Activated naive CD4-positive, alpha-beta T cell treated with anti-CD3 and anti-CD28 coated beads, Interleukin-2, amount 50 U/mL, for 16 hours (primary cell): ENCODE measurements at places on chromosomes 13 and 19.

DNA sequence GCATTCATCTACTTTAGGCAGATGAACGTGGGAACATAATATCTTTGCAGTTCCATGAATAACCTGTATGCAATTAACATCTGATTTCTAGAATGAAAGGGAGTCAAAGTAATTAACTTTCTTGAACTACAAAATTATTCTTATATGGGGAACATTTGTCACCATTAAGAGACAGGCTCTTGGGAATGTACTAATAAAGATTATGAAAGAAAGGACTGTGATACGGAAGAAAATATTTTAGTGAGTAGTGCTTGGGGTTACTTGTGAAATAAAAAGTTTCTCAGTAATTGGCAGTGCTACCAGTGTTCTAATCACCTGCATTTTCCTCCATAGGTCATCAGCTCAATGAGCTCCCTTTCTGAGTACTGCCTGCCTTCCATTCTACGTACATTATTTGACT is 85.4 kb downstream of the FRY start:
- no peak for DNase-seq

GRCh38 chr13:38348861-38349389 is 726 bp upstream of the UFM1 start:
- peak; percentile 35 for DNase-seq

DNA sequence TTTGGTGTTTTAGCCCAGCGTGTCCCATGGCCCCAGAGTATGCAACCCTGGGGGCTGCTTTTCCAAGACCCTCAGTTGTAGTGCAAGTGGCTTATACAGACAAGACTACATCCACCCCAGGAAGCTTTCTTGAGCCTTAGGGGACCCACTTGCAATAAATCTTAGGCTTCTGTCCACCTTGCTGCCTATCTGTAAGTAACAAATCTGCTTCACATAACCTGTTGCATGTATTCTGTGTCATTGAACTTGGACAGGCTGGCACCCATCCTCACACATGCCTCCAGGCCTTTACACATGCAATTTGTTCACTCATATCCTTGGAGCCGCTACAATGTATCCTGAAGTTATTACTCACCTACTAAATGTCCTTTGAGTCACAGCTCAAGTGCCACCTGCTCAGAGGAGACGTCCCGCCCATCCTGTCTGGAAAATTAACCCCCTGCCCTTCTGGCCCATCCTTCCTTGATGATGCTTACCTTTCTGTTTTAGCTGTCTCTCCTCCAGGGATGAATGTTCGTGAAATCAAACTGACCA is 101.2 kb downstream of the ZNF536 start:
- DNase-seq, result no peak

DNA sequence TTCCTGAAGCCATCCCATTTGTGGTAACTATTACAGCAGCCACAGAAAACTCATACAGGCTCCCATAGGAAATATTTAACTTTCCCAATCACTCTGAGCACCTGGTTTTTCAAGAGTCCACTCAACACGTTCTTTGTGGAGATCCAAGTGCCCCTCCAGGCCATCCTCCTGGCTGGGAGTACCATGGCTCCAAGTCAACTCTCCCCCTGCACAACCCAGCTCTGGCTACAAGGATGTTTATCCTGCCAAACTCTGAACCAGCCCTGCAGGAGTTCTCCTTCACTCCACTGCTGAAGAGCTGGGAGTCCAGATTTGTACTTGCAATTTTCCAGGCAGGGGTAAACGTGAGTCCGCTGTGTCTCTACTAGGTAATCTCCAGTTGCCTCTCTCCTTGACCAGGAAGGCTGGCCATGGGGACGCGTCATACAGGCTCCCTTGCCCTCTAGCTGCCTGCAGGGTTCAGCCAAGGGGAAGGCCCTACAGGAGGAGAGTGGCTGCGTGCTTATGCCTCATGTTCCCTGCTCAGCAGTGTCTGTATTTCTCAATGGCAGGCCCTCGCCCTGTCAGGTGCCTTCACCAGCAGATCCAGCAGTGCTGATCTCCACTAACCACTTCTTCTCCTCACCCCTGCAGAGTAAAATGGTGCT is 29.9 kb upstream of the ARGLU1 start:
- DNase-seq, result no peak

- peak; percentile 41 for DNase-seq
Measured at GRCh38 chr19:29858000-29858596, 46.3 kb downstream of the CCNE1 start.

DNA sequence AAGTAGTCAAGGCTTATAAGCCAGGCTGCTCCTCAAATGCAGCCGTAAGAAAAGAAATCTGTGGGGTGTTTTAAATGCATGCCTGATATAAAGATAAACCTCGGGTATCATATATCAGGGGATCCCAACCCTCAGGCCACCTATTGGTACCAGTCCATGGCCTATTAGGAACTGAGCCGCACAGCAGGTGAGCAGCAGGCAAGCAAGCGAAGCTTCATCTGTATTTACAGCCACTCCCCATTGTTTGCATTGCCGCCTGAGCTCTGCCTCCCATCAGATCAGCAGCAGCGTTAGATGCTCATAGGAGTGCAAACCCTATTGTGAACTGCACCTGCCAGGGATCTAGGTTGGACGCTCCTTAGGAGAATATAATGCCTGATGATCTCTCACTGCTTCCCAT is 233.5 kb upstream of the SERP2 start:
- DNase-seq, result no peak

DNA sequence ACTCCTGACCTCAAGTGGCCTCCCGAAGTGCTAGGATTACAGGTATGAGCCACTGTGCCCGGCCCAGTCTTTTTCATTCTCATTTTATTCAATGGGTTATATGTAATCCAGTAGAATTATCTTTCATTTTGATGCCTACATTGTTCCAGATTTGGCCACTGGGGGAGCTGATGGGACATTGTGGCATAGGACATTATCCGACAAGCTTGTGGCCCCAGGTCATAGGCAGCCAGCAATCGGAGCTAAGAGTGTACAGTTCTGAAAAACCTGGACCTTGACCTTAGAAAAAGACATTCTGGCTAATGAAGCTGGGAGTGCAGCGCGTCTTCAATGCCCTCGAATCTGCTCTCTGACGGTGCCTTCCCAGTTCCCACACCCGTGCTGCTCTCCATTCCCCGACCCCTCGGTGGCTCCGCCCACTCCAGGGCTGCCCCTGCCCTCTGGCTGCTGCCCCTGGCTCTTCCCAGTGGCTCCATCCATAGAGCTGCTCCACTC is 108.7 kb downstream of the TEX29 start:
- DNase-seq, result peak; percentile 37

- DNase-seq, result no peak
Measured at GRCh38 chr13:52707375-52707774, 32.2 kb downstream of the CNMD start.

DNA sequence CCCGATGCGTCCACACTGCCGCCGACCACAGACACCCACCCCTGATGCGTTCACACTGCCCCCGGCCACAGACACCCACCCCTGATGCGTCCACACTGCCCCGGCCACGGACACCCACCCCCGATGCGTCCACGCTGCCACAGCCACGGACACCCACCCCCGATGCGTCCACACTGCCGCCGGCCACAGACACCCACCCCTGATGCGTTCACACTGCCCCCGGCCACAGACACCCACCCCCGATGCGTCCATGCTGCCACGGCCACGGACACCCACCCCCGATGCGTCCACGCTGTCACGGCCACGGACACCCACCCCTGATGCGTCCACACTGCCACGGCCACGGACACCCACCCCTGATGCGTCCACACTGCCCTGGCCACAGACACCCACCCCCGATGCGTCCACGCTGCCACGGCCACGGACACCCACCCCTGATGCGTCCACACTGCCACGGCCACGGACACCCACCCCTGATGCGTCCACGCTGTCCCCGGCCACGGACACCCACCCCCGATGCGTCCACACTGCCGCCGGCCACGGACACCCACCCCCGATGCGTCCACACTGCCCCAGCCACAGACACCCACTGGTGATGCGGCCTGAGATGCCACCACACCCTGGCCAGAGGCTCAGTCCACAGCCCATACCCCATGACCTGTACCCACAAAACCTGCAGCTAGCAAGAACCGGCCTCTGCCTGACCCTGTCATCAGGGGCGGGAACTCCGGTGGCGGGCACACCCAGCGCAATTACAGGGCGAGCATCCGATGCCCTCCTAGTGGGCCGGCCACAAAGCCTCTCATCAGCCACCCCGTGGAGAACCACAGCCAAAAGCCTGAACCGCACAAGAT is 28.4 kb downstream of the RASA3 start:
- peak; percentile 8 for DNase-seq

DNA sequence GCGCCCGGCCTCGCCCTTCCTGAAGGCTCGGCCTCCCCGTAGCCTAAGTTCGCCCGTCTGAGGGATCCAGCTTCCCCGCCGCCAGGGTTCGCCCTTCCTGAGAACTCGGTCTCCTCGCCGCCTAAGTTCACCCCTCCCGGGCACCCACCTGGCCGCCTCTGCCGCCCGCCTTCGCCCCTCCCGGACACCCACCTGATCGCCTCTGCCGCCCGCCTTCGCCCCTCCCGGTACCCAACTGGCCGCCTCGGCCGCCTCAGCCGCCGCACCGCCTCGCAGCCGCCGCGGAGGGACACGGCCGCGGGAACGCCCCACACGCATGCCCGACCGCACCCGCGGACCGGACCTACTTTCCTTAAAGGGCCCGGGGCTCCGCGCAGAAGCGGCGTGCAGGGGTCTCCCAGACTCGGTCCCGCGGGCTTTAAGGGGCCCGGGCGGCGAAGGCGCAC is at the start of gene MOB3A:
MOB3A (minus strand) TSS at position 293 of the 446 bp plus-strand sequence. CDS start 17,766 bp downstream, outside the sequence.
- peak; percentile 89 for DNase-seq

GRCh38 chr13:77928909-77929308 is 10.3 kb upstream of the EDNRB start:
- no peak for DNase-seq

- DNase-seq, result no peak
Measured at GRCh38 chr13:37878496-37878895, 8.9 kb upstream of the TRPC4 start.

GRCh38 chr19:3684817-3685410 is 15.4 kb downstream of the PIP5K1C start:
- no peak for DNase-seq

DNA sequence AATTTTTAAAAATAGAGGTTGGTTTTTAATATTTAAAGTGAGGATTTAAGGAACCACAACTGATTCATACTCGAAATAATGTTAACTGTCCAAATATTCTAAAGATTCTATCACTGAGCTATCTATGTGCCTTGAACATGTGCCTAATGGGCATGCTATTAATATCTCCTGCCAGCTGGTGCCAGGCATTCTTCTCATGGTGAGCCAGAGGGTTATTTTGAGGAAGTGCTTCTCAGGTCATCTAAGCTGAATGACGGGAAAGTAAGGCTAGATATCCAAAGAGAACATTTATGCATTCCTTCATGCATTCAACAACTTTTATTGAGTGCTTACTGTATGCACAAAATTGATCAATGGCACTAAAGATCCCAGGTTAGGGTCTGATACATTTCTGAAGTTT is 138.2 kb downstream of the PIBF1 start:
- no peak for DNase-seq

DNA sequence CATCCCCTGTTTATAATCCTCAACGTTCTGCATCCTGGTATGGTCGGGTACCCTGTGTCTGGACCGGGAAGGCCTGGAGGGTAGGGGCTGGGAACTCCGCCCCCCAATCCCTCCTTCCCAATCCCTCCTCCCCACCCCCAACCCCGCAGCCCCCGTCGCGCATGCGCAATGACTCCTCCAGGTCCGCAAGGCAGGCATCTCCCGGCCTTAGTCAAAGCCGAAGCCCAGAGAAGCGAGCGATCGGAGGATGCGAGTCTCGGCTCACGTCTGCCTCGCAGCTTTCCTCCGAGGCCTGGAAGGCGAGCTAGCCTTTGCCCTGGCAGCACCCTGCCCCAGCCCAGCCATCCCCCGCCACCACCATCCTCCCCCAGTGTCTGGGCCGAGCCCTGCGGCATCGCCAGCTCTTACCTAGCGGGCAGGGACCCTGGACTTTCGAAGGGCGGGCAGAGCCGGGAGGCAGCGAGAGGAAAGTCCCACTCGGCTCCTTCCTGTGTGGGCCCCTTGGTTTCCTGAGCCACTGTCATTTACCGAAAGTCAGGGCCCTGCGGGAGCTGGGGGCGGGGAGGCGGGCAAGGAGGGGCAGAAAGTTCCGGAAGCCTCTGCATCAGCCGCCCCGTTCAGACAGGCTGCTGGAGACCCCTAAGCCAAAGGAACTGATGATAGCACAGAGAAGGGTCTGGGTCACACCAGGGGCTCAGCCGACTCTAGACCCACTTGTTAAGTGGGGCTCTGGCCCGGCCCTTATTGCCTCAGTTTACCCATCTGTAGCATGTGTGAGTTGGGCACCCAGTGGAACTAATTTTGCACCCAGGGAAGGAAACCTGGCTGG is at the start of gene JAK3:
JAK3 (minus strand) TSS at position 445 of the 829 bp plus-strand sequence. CDS start 3,565 bp downstream, outside the sequence.
- DNase-seq, result peak; percentile 89

DNA sequence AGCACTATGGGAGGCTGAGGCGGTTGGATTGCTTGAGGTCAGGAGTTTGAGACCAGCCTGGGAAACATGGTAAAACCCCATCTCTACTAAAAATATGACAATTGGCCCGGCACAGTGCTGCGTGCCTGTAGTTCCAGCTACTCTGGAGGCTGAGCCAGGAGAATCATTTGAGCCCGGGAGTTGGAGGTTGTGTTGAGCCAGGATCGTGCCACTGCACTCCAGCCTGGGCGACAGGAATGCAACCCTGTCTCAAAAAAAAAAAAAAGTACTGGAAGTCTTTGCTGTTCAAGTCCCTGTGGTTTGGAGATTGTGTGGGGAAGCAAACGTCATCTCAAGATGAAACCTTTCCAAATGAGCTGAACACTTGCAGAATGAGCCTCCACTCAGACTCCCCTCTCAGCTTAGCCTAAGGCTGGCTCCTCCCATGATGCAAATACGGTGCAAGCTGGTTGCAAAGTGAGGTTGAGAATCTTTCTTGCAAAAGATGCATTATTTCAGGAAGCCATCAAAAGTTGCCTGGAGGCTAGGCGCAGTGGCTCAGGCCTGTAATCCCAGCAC is 46.2 kb downstream of the MYO9B start:
- no peak for DNase-seq

- DNase-seq, result no peak
Measured at GRCh38 chr13:110944121-110944967, 29.5 kb upstream of the ANKRD10 start.

- no peak for DNase-seq
Measured at GRCh38 chr19:801030-801860, 4.0 kb downstream of the PTBP1 start.

- no peak for DNase-seq
Measured at GRCh38 chr13:39484506-39485313, 118.3 kb downstream of the LHFPL6 start.

GRCh38 chr19:6248844-6249243 is 30.9 kb downstream of the MLLT1 start:
- DNase-seq, result no peak

GRCh38 chr13:47518530-47518929 is 482.5 kb downstream of the SUCLA2 start:
- no peak for DNase-seq

GRCh38 chr13:23411706-23412105 is 21.8 kb downstream of the SACS start:
- no peak for DNase-seq

DNA sequence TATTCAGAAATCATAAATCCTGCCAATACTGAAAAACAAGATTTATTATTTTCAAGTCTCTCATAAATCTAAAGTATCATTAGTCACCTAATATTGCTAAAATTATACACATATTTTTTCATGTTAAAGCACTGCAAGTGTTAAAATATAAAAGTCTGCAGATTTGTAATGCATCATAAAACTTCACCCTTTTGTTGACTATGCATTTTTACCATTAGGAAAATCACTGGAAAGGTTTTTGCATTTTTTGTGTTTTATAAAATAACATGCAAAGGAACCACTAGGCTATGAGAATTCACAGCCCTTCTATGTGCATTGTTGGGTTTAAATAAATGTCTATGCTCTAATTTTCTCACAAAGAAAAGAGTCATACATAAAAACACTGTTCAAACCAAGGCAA is 407.3 kb downstream of the DACH1 start:
- DNase-seq, result no peak
